Panc1 (cell line): ENCODE measurements at places on chromosomes 4 and X.
A peak's percentile ranks its signal among the peaks of the same experiment; 100 is the strongest.

DNA sequence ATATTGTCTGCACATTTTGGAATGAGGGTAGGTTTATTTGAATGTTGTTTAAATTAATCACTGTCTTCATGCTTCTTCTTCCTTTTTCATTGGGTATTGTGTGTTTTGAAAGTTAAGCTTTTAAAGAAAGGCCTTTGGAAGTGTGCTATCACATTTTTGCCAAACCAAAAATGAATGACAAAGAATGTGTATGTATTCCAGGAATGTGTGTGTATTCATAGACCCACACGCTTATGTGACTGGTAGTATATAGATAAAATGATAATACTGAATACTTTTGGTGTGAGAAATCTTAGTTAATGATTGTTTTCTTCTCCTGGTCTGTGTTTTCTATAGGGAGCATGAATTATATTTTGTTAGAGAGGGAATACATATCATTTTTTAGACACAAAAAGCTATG lies 404.4 kb downstream of the TLL1 start:
- DNase-seq, result no peak

GRCh38 chr4:5340991-5341451 lies 289.7 kb downstream of the STK32B start:
- DNase-seq, result no peak

- DNase-seq, result no peak
Measured at GRCh38 chr4:38989487-38989886, 42.7 kb downstream of the TMEM156 start.

DNA sequence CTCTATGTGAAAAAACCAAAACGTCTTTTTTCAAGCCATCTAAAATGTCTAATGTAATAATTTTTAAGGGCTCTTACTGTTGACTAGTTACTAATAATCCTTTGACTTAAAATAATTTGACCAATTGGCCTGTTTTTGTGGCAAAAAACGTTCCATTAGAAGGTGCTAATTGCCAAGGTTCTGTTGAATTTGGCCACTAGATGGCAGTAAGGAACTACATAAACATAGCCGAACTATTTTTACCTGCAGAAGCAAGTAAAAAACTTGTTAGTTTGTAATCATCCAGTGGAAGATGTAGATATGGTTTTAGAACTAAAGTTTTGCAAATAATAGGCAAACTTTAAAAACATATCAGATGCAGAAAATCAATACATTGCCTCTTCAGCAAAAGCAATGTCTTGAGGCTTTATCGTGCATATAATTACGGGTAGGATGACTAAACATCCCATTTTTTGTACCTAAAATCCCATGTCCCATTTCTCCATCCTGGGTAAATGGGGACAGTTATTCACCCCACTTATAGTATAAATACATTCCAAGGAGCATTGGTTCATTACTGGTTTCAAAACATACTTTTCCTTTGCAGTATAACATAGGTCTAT lies 57.6 kb downstream of the PROM1 start:
- DNase-seq, result peak; percentile 27

DNA sequence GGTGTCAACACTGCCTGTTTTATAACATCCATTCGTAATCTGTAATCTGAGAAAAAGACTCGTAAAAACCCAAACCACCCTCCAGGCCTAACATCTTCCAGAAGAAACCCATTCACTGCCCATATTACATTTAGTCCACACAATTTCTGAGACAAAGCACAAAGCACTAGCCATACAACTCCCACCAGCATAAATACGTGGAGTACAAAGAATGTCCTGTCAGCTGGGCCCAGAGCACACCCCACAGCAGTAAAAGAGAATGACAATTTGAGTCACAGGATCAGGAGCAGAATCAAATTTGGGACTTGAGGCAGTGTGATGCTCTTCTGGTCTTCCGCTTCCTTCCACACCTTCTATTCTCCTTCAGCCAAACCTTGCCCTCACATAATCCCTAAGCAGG lies 6.8 kb downstream of the MECP2 start:
- DNase-seq, result no peak

- DNase-seq, result no peak
Measured at GRCh38 chrX:41822892-41823291, 98.9 kb downstream of the GPR82 start.

DNA sequence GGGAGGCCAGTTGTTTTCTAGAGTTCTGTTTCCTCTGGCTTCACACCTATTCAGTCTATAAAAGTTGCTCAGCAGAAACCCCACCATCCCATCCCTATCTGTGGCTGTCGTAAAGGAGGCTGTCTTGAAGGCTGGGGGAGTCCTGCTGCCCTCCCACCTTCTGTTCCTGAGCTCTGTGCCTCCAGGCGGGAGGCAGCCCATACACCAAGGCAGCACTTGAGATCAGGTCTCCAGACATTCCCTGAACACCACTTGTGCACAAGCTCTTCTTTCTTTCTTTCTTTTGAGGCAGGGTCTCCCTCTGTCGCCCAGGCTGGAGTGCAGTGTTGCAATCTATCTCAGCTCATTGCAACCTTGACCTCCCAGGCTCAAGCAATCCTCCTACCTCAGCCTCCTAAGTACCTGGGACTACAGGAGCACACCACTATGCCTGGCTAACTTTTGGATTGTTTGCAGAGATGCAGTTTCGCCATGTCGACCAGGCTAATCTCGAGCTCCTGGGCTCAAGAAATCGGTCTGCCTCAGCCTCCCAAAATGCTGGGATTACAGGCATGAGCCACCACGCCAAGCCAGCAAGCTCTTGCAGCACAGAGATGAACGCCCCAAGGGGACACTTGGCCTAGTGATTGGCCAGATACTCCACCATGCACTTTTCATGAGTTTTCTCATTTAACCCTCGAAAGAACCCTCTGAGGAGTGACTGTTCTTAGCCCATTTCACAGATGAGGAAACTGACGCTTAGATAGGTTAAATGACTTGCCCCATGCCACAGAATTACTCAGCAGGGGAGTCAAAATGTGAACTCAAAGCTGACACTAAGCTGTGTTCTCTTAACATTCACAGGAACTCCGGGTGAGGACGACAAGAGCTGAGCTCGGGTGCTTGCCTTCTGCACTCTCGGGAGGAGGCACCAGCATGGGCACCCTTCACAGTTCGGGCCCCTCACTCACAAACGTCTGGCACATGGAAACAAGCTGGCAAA lies 55.8 kb upstream of the ENPP6 start:
- no peak for DNase-seq

GRCh38 chr4:3044870-3045819 lies 29.2 kb downstream of the HTT-AS start:
- DNase-seq, result no peak

DNA sequence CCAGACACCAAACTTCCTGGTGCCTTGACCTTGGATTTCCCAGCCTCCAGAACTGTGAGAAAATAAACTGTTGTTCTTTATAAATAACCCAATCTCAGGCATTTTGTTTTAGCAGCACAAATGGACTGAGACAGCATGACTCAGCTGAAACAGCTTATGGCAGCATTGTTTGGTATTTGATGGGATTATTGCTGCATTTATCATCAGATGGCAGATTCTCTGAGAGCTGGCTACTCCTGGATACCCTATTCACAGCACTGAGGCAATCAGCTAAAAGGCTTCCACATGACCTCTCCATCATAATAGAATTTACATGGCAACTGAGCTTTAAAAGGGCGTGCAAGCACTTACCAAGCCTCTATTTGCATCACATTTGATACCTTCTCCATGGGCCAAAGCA lies 623.1 kb upstream of the CPEB2 start:
- no peak for DNase-seq

- DNase-seq, result no peak
Measured at GRCh38 chr4:25002681-25003080, 28.1 kb downstream of the LGI2 start.

- no peak for DNase-seq
Measured at GRCh38 chr4:11632483-11632882, 203.8 kb upstream of the HS3ST1 start.

GRCh38 chr4:94558392-94558904 lies 106.7 kb downstream of the PDLIM5 start:
- DNase-seq, result no peak

GRCh38 chr4:154120690-154121345 lies 331.9 kb upstream of the SFRP2 start:
- DNase-seq, result no peak

DNA sequence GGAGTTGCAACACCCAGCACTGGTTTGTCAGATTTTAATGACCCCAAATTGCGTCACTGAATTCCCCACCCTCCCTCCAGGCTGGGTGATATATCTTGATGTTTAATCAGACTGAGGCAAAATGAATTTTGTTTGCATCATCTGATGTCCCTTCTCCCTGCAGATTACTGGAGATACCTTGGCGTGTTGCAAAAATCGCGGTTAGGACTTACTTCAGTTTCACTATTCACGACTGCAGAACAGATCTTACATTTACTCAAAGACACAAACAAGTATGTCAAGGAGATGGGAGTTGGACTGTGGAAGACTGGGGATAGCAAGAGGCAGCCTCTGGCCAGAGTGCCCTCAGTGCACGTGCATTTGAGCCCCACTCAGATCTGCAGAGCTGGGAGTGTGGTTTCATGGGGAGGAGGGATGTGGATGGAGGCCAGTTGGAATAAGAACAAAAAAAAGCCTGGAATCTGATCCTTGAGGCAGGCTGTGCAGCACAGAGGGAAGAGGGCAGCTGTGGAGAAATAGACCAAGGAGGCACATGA lies 92.2 kb upstream of the MTM1 start:
- DNase-seq, result no peak

GRCh38 chr4:16100833-16101232 lies 17.0 kb upstream of the PROM1 start:
- no peak for DNase-seq

- no peak for DNase-seq
Measured at GRCh38 chr4:171622729-171623128, 190.5 kb upstream of the GALNTL6 start.

GRCh38 chr4:85883180-85883579 lies 408.2 kb downstream of the ARHGAP24 start:
- no peak for DNase-seq

DNA sequence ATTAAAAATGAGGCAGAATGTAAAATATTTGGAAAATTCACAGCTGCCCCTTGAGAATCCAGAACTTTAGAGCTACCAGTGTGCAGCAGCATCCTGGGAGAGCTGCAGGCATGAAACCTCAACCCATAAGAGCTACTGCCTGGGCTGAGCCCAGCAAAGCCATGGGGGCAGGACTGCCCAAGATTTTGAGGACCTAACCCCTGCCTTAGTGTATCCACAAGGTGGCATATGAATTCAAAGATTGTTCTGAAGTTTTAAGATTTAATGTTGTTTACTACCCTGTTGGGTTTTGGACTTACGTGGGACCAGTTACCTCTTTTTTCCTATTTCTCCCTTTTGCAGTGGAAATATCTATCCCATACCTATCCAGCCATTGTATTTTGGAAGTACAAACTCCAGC lies 26.4 kb downstream of the CASP6 start:
- DNase-seq, result no peak

- DNase-seq, result no peak
Measured at GRCh38 chr4:90495211-90495610, 368.0 kb downstream of the CCSER1 start.

DNA sequence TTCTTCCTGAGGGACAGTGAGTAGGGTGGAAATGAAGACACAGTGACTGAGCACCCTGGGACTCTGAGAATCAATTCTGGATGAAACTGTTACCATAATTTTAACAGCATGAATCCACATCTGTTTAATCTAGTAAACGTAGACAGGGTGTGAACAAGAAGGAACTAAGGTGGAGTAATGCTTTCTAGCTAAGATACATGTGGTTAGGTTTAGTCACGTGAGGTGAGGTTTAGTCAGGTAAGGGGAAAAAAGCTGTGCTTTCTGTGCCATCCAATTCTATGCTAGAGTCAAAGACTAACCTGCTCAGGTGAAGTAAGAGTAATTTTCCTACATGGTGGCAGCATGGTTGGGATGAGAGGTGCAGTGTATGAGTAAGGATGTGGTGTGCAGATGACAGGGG lies 54.0 kb upstream of the C4orf54 start:
- no peak for DNase-seq

DNA sequence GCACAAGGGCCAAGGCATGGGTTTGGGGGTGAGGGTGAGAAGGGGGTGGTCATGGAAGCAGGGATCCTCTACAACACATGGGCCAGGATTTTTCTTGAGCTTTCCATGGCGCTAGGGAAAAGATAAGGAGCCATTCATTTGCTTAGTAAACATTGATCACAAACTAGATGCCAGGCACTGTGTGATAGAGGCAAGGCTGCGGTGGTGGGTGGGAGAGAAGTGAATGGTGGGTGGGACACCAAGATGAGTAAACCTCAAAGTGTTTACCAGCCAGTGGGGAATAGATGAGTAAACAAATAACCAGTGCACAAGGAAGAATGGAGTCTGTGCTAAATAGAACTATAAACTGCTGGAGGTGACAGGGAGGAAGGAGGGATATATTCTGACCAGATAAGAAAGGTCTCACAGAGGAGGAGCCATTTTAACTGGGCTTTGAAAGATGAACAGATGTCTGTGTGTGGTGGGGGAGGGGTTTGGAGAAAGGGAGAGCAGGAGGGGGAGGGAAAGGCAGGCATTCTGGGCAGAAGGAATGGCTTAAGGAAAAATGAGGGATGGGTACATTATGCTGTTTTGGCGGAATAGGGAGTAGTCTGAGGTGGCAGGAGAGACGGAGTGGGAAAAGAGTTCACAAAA lies 48.0 kb upstream of the LAS1L start:
- no peak for DNase-seq

- peak; percentile 36 for DNase-seq
Measured at GRCh38 chr4:187606581-187606980, 389.0 kb upstream of the ZFP42 start.

GRCh38 chr4:7206385-7206784 lies 14.0 kb downstream of the SORCS2 start:
- no peak for DNase-seq

DNA sequence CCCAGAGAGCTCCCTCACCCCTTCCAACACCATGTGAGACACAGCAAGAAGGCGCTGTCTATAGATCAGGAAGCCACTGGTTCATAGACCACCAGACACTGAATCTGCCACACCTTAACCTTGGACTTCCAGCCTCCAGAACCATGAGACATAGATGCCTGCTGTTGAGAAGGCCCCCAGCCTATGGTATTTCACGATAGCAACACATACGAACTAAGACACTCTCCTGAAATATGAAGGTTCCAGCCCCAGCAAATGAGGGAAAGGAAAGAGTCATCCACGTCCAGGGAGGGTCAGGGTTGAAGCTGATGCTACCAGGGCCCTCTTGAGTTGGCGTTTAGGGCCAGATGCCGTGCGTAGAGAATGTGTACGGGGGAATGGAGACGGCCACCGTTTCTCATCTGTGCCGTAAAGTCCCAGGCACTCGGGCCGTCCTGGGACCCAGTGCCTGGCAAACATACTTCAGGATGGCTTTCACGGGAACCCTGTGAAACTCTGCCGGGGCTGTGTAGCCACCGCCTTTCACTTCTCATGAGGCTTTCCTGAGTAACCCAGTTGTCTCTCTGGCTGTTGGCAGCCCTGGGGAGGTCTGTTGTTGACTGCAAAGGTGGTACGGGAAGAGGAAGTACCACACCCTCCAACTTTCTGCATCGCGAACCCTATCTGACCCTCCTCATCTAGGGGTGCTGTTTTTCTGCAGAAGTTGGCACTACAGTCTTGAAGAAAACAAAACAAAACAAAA lies 17.7 kb upstream of the P2RY8 start:
- DNase-seq, result no peak

DNA sequence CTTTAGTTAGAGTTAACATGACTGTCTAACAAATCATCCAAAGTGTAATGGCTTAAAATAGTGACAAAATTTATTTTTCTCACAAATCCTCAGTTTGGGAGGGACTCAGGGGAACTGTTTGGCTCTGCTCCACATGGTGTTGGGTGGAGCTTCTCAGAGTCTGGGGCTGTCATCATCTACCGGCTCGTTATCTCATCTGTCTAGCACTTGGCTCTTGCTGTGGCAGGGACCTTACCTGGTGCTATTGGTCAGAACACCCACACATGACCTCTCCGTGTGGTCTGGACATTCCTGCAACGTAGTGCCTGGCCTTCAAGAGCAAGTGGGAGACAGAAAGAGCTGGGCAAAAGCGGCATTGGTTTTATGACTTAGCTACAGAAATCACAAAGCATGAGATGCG lies 866.9 kb upstream of the FRG1 start:
- no peak for DNase-seq
